ENCODE measurements at places on chromosomes 7 and 10.
A peak's percentile ranks its signal among the peaks of the same experiment; 100 is the strongest.

DNA sequence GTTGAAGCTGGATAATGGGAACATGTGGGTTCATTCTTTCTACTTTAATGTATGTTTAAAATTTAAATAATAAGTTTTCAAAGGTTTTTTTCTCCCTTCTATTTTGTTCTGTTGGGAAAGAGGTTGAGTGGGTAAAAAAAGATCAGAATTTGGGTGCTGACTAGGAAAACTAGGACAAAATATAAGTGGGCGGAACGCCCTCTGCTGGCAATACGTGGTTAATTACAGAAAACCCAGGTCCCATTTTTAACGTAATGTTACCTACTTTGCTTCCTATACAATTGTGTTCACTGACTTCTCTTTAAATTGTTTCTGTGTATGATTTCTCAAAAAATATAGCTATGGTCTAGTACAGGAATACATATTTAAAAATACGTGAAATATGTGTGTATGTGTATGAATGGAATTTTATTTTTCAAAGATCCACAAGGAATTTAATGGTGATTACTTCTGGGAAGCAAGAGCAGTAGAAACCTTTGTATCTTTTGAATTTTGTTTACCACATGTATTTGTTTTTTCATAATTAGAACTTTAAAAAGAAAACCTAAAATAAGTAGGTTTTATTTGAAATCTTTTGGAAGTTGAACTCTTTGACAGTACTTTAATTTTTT is 8.7 kb downstream of the ECD start:
- DNase-seq, result peak; percentile 39

DNA sequence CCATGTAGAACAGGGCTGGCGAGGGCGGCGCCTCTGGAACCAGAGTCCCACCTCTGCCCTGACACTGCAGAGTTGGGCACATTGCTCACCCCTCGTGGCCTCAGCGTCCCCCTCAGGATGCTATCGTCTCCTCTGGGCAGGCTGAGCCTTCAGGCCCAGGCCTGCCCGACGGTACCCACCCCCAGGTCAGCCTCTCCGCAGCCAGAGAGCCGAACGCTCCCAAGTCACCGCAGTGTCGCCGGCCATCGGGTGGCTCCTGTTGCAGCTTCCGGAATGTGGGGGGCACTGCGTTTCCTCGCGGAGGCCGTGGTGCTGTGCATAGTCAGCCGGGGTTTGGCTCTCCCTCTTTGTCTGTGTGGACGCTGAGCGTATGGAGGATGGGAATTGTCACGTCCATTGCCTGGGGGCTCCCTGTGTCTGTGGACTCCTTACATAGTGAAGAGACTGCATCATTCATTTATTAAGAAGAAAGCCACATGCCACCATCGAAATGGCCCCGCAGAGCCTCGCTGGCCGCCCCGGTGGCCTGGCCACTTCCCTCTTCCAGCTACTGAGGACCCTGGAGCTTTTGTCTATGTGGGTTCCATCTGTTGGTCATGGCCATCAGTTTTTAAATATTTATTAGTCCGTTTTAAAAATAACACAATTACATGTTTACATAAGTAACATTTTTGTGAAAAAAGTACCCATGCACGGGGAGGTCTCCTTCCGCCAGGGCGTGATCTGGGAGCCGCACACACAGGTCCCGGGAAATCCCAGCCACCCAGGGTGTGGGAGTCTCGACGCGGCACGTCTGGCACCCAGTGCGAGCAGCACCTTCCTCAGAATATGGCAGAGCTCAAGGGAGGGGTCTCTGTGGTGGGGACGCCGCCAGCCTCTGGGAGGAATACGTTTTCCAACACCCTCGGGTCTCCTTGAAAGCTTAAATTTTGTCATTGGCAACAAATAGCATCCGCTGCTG is 15.6 kb downstream of the NKX6-2 start:
- DNase-seq, result no peak

DNA sequence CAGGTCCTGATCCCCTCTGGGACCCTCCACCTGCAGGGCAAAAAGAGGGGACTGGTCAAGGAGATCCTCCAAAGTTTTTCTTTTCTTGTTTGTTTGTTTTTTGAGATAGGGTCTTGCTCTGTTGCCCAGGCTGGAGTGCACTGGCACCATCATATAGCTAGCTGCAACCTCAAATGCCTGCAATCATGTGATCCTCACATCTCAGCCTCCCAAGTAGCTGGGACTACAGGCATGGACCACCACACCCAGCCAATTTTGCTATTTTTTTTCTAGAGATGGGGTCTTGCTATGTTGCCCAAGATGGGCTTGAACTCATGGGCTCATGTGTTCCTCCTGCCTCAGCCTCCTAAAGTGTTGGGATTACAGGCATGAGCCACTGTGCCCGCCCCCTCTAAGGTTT is 41.0 kb downstream of the EPHB4 start:
- DNase-seq, result no peak

- no peak for DNase-seq
These were observed 77.6 kb downstream of the COBL start for GRCh38 chr7:51238981-51239495.

- no peak for DNase-seq
These were observed 488 bp downstream of the ABCF2 start for GRCh38 chr7:151226560-151226874.

DNA sequence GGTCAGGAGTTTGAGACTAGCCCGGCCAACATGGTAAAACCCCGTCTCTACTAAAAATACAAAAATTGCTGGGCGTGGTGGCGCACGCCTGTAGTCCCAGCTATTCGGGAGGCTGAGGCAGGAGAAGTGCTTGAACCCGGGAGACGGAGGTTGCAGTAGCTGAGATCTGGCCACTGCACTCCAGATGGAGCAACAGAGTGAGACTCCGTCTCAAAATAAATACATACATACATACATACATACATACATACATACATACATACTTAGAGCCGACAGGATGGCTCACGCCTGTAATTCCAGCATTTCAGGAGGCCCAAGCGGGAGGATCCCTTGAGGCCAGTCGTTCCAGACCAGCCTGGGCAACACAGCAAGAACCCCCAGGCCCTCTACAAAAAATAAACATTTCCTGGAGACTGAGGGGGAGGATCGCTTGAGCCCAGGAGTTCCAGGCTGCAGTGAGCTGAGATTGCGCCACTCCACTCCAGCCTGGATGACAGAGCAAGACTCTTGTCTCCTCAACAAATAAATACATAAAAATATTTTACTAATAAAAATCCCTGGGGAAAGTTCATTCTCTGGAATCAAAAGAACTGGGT is 90.9 kb upstream of the TNRC18 start:
- no peak for DNase-seq

DNA sequence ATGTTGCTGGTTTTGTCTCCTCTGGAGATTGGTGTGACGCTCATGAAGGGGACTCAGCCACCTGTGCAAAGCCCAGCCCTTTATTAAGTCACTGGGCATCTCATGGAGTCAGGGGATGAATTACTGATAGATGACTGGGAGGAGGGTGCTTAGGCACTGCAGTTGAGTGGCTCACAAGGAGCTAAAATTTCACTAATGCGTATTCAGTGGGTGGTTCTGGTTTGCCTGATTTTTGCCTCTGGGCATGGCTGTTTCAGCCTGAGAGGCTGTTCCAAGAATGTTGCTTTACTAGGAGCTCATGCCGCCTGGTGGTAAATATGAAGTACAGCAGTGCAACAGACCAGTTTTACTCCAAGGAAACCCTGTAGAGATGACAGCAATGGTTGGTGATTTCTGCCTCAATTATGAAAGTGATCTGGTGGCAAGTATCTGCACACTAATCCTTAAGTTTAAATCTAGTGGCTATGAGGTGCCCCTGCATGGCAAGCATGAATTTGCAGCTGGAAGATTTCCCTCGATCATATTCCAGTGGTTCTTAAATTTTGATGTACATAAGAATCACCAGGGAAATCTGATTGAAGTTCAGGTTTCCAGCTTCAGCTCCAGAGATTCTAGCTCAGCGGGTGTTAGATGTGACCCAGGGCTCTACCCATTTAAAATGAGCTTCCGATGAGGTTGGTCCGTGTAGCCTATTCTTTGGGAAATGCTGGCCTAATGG is 19.9 kb downstream of the ACTA2 start:
- DNase-seq, result peak; percentile 19

DNA sequence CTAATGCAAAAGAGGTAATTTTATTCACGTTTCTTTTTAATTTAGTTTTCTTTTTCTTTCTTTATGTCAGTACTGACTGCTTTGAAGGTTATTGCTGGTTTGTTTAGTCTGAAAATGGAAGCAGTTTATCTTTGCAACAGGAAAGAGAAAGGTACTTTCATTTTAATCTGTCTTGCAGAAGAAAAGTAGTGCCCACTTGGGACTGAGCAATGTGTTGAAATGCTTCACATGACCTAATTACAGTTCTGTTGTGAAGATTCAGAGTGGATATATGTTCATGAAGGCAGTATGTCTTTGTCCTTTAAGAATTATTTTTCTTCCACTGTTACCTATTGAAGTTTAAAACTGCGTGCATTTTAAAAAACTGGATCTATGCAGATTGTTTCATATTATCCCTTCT is 80.1 kb downstream of the ANKIB1 start:
- no peak for DNase-seq

DNA sequence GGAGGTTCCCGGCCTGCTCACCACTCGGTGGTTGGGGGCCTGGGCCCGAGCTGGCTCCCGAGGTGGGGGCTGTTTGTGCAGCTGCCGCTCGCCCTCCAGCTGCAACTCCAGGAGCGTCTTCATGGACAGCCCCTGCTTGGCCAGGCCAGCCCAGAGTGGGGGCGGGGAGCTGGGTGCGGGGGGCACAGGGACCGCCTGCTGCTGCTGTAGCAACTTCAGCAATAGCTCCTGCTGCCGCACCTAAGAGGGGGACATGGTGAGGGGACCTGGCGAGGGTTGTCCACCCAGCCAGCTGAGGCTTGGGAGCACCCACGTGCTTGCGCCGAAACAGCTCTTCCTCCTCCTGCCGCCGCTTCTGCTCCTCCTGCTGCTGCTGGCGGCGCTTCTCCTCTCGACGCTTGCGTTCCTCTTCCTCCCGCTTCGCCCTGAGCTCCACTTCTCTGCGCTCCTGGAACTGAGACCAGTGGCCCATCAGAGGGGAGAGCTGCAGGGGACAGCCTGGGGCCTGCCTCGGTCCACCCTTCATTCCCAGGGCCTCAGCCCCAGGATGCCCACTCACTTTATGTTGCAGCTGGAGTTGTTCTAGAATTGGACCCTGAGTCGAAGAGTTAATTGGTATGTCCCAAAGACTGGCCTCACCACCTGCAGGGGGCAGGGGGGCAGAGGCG is 9.6 kb downstream of the GNB2 start:
- no peak for DNase-seq

- no peak for DNase-seq
These were observed 642.2 kb downstream of the SH2D4B start for GRCh38 chr10:81179805-81180452.

- no peak for DNase-seq
These were observed 40.5 kb downstream of the ASB4 start for GRCh38 chr7:95526128-95526738.

DNA sequence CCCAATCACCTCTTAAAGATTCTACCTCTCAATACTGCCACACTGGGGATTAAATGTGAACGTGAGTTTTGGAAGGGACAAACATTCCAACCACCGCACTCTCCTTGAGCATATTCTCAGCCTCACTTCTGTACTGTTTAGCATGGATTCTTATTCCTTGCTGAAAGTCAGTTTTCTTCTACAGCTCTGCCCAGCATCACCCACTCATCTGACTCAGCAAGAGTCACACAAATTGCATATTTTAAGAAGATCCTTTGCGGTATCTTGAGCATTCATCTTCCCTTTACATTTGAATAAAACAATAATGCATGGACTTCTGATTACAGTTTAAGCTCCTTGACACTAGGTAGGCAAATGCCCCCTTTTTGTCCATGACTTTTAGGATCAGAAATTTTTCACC is 251.6 kb upstream of the MKLN1 start:
- DNase-seq, result no peak

Data from stimulated activated CD4-positive, alpha-beta T cell treated with anti-CD3 and anti-CD28 coated beads, Interleukin-12 subunit alpha, Interleukin-12 subunit beta, amount 100 ng/mL, for 4 hours (primary cell).